ENCODE measurements at places on chromosomes 11 and 22.

- no peak for DNase-seq
Observed at GRCh38 chr11:47503227-47503626, 49.7 kb downstream of the CELF1 start.

GRCh38 chr11:6170226-6170625 lies at the start of gene OR52B2:
TSS of gene OR52B2 (minus strand) at chr11:6170326. CDS start at chr11:6170326, 0 bp downstream.
- no peak for DNase-seq

DNA sequence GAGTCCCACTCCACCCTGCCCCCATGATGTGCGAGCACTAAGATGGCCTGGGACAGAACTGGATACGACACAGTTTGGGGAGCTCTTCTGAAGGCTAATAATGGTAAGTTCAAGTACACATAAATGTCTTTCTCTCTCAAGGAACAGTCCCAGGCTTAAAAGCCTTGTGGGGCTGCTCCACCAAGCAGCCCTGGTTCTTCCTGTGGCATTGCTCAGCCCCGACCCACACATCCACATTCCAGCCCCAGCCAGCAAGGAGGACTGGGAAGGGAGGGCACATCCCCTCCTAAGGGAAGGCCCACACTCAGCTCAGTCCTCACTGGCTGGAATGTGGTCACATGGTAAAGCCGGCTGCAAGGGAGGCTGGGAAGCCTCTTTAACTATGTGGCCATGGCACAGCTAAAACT lies 13.3 kb upstream of the MB start:
- DNase-seq: peak; percentile 70

- no peak for DNase-seq
Observed at GRCh38 chr22:31532060-31532459, 35.7 kb downstream of the SFI1 start.

DNA sequence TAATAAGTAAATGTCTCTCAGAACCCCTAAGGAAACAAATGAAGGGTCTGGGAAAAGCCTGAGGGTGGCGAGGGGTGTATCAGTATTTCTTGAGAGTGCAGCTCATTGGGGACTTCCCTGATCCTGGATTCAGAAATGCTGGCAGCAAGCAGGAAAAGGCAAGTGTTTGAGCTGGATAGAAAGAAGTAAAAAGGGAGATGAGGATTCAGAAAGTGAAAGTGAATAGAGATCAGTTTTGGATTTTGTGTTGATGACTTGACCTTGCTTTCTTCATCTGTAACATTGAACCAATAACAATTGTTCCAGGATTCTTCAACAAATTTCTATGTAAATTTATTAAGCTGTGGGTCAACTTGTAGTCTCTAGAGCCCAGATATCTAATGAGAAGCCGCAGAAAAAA lies 66.9 kb upstream of the CTSC start:
- DNase-seq: no peak
